Smooth muscle cell of the coronary artery (primary cell): ENCODE measurements at places on chromosomes 16 and 17. TPM values are rescaled to one million over a fixed set of nuclear protein-coding genes. Genes with fewer than 3 reads are reported as not detected.

MIEF2 gene
- 12.4 and 14.9 TPM in 2 replicates for total RNA-seq

TLCD2 gene
- 1.8 and 4.3 TPM in 2 replicates for total RNA-seq

NPIPA3 gene
- 0.70 and 1.2 TPM in 2 replicates for total RNA-seq

MBTPS1 gene
- 97.0 and 124 TPM in 2 replicates for total RNA-seq

SLC16A13 gene
- total RNA-seq = 0.12 and 0.23 TPM in 2 replicates

CSH1 gene
- not detected in 2 replicates for total RNA-seq
